Testis (tissue), 5 donors: ENCODE measurements at places on chromosomes 1 and 21. TPM values are rescaled to one million over a fixed set of nuclear protein-coding genes. Genes with fewer than 3 reads are reported as not detected.

The SHISA4 gene
- 32.6 TPM for polyA plus RNA-seq

The RXRG gene
- polyA plus RNA-seq = 4.0 TPM

The OR2T29 gene
- not detected for polyA plus RNA-seq

DNA sequence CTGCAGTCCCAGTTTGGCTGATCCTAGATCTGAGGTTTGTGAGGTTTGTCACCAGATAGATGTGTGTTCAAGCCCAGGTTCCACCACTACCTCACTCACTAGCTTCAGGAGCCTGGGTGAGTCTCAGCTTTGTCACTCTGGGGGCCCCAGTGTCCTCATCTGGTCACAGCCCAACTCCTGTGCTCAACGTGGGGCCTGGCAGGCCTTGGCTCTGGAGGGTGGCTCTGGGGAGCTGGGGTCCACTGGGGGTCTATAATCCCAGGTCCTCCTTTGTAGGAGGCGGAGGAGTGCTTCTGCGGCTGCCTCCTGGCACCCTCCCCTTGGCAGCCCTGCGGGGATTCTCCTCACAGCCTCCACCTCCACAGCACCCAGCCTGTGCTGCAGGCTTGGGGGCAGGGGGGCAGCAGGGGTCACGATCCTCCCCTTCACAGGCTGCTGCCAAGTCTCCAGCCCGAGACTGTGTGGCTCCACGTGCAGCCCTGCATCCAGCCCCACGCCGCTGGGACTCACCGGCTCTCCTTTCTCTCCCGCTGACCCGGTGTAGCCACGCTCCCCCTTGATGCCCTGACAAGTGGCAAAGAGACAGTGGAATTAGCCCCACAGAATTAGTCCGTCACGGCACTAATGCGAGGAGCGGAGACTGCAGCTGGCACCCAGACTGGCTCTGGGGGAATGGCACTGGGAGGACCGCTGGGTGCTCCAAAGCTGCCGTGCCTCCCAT, 22.5 kb upstream of the PEF1 start:
- H3K27me3 ChIP-seq = no peaks in the 10 kb centered on the region
- no peaks in the 10 kb centered on the region for H3K36me3 ChIP-seq
- no peak overlapping the region for H3K4me3 ChIP-seq
- DNase-seq = no peak

DNA sequence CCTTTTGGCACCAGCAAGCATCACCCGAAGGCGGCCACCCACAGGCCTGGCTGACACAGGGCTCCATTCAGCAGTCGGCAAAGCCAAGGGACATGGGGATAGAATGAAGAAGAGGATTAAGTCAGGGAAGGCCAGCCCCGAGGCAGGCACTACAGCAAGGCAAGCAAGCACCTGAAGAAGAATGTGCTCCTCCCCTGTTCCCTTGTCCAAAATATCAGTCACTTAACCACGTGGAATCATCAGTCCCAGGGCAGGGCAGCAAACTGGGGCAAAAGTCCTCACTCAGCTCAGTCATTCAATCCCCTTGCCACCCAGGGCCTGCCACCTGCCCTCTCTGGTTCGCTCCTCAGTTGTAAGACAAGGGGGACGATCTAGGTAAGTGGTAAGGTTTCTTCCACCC, 9.3 kb downstream of the KANK4 start:
- no peak overlapping the region for H3K27ac ChIP-seq
- H3K4me3 ChIP-seq = no peak overlapping the region
- no peak for DNase-seq
- no peaks in the 10 kb centered on the region for H3K27me3 ChIP-seq
- H3K36me3 ChIP-seq = no peaks in the 10 kb centered on the region
- no peaks in the 10 kb centered on the region for H3K4me1 ChIP-seq

GRCh38 chr1:88678405-88678804, 5.7 kb upstream of the PKN2 start:
- peaks cover 6% of the 10 kb centered on the region for H3K4me1 ChIP-seq
- H3K27me3 ChIP-seq = no peaks in the 10 kb centered on the region
- no peak for DNase-seq
- no peak overlapping the region for H3K27ac ChIP-seq

DNA sequence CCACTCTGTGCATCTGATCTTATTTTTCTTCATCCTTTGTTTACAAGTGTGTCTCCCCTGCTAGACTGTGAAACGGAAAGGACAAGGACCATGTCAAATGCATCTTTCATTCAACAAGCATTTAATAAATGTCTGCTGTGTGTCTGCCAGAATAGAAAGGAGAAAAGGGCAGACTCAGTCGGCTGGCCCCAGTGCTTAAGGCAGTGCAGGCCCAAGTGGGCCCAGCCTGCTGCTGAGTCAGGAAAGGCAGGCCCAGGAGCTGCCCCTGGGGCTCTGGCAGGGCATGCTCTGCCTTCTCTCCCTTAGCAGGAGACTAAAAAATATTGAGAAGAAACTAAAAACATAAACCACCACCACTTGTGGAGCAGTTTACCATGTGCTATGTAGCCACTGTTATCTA, 38.1 kb downstream of the PLEKHA6 start:
- H3K4me3 ChIP-seq = no peak overlapping the region
- DNase-seq = no peak
- no peaks in the 10 kb centered on the region for H3K4me1 ChIP-seq
- no peaks in the 10 kb centered on the region for H3K27me3 ChIP-seq
- no peaks in the 10 kb centered on the region for H3K36me3 ChIP-seq
- no peak overlapping the region for H3K27ac ChIP-seq

GRCh38 chr1:212004895-212005608, 30.3 kb downstream of the INTS7 start:
- no peak overlapping the region for H3K4me3 ChIP-seq
- no peaks in the 10 kb centered on the region for H3K4me1 ChIP-seq
- no peak overlapping the region for H3K27ac ChIP-seq

DNA sequence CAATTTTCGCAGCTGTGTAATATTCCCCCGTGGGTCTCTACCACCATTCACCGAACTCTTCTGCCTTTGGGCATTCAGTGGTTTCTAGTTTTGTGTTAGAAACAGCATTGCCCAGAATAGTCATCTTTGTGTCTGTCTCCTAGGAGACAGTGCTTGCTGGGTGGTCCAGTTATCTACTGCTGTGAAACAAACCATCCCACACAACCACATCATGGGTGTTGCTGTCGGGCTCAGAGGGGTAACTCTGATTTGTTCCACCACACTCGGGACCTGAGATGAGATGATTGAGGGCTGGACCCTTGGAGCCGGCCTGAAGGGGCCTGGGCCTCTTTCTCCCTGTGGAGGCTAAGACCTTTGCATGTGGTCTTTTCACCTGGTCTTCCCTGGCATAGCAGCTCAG, 427.2 kb upstream of the VAMP3 start:
- H3K27ac ChIP-seq = no peak overlapping the region
- H3K4me1 ChIP-seq = peaks cover 5% of the 10 kb centered on the region
- no peak for DNase-seq
- no peaks in the 10 kb centered on the region for H3K27me3 ChIP-seq
- no peaks in the 10 kb centered on the region for H3K36me3 ChIP-seq

DNA sequence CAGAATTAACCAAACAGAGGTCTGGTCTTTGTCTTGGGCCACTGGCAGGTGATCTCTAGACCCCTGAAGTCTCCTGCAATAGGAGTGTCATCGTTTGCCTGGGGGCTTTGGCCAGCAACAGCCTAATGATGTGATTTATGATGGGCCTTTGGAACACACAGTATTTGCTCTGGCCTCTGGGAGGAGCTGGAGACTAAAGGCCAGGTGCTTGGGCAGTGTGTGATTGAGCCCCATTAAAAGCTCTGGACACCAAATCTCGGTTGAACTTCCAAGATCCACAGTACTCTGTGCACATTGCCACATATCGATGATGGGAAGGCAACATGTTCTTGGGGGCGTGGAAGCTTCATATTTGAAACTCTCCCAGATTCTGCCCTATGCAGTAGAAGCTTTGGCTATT, 32.0 kb upstream of the TLR5 start:
- H3K36me3 ChIP-seq = no peaks in the 10 kb centered on the region
- DNase-seq = peak; percentile 35
- H3K27me3 ChIP-seq = no peaks in the 10 kb centered on the region
- no peak overlapping the region for H3K4me3 ChIP-seq
- no peak overlapping the region for H3K27ac ChIP-seq

DNA sequence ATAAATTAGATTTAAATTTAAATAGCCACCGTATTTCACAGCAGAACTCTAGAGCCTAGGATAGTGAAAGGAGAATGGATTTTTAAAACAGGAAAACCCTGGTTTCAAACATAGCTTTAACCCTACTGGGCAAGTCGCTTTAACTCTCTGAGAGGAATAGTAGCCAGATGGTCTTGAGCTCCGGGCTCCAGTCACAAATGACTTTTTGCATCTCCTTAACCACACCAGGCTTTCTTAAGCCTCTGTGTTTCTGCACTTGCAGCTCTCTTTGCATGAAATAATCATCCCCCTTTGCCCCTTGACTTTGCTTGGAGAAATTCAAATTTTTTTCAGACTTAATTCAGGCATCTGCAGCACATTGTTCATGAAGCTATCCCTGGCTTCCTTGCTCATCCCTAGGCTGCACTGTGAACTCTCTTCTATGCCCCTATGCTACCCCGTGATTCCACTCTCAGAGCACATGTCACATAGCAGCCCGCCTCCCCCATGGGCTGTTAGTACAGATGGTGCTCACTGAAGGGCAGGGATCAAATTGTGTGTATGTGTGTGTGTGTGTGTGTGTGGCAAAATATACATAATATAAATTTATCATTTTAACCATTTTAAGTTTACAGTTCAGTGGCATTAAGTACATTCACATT, 68.8 kb upstream of the DAB1 start:
- H3K27ac ChIP-seq = no peak overlapping the region
- no peaks in the 10 kb centered on the region for H3K36me3 ChIP-seq
- H3K4me3 ChIP-seq = no peak overlapping the region
- no peaks in the 10 kb centered on the region for H3K27me3 ChIP-seq

DNA sequence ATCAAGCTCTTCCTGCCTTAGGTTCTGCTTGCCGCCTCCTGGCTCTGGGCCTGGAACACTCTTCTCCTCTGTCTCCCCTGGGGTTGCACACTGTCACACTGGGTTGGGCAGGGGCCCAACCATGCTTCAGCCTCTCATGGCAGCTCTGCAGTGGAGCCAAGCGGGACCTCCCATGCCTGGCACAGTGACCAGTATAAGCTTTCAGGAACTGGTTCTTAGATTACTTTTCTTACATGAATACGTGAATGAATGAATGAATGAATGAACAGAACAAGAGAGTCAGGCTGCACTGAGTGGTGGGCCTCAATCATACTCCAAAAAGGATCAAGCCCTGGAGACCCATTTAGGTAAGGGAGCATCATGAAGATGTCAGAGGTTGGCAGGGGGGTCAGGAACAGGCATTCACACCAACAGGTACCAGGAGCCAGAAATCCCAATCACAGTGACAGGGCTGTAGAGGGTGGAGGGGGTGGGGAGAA, 30.8 kb upstream of the TMEM125 start:
- peaks cover 7% of the 10 kb centered on the region for H3K4me1 ChIP-seq
- H3K4me3 ChIP-seq = no peak overlapping the region
- DNase-seq = no peak
- no peak overlapping the region for H3K27ac ChIP-seq

DNA sequence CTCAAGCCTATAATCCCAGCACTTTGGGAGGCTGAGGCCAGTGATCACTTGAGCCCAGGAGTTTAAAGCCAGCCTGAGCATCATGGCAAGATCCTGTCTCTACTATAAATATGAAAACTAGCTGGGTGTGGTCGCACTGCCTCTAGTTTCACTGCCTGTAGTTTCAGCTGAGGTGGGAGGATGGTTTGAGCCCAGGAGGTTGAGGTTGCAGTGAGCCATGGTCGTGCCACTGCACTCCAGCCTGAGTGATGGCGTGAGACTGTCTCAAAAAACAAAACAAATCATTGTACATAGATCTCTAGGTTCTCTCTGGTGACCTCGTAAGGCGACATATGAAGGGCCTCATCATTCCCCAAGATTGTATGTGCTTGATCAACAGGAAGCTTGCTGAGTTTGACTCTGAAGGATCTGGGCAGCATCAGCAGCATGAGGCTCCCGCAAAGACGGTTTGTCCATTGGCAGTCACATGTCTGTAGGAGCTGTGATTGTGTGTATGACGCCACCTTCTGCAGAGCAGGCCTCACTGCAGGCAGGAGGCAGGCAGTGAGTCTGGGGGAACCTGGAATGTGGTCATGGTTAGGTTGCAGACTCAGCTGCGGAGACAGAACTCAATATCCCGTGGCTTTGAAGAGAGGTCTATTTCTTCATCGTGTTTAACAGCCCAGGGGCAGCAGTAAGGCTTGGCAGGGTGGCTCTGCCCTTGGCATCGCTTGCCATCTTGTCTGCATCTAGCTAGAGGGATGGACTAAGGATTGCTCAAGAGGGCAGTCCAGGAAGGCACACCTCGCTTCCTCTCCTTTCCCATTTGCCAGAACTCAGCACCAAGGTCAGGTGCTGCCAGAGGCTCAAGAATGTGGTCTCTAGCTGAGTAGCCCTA, 14.0 kb downstream of the ATP5PO start:
- no peak overlapping the region for H3K27ac ChIP-seq
- H3K4me1 ChIP-seq = peaks cover 8% of the 10 kb centered on the region
- H3K4me3 ChIP-seq = no peak overlapping the region
- no peaks in the 10 kb centered on the region for H3K27me3 ChIP-seq
- H3K36me3 ChIP-seq = no peaks in the 10 kb centered on the region

DNA sequence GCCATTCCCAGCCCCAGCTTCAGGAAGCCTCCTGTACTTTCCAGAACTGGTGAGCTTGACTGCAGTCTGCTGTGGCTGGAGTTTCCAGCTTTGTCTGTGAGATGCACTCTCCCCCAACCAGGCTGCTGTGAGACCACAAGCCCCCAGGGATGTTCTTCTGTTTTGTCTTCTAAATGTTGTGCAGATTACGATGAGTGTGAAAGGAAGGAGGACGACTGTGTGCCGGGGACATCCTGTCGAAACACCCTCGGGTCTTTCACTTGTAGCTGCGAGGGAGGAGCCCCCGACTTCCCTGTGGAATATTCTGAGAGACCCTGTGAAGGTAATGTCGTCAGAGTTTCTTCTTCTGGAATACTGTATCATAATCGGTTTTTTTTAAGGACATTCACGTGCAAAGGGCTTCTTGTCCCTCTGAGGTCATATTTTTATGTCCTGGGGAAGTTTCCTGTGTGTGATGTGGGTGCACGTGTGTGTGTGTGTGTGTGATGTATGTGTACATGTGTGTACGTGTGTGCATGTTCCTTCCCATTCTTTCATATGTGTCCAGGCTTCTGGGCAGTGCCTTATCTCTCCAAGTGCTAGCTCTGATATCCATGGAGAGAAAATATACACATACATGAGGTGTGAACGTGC, 49.9 kb downstream of the UMODL1 start:
- H3K36me3 ChIP-seq = no peaks in the 10 kb centered on the region
- H3K27ac ChIP-seq = no peak overlapping the region
- H3K4me3 ChIP-seq = no peak overlapping the region
- no peak for DNase-seq
- H3K4me1 ChIP-seq = no peaks in the 10 kb centered on the region

GRCh38 chr1:244371242-244372141, 80.2 kb downstream of the ADSS2 start:
- no peaks in the 10 kb centered on the region for H3K36me3 ChIP-seq
- H3K4me3 ChIP-seq = no peak overlapping the region
- H3K27ac ChIP-seq = no peak overlapping the region
- no peak for DNase-seq

DNA sequence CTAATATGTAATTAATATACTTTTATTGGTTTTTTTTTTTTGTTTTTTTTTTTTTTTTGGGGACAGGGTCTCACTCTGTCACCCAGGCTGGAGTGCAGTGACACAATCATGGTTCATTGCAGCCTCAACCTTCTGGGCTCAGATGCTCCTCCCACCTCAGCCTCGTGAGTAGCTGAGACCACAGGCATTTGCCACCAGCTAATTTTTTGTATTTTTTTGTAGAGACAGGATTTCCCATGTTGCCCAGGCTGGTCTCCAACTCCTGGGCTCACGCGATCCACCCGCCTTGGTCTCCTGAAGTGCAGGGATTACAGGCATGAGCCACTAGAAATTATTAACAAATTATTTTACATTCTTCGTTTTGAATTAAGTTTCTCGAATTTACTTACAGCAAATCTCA, 16.8 kb upstream of the POGZ start:
- no peak overlapping the region for H3K27ac ChIP-seq
- peaks cover 7% of the 10 kb centered on the region for H3K4me1 ChIP-seq
- no peak overlapping the region for H3K4me3 ChIP-seq
- DNase-seq = no peak
- no peaks in the 10 kb centered on the region for H3K36me3 ChIP-seq
- H3K27me3 ChIP-seq = no peaks in the 10 kb centered on the region
